ENCODE measurements at places on chromosomes 6 and 20. TPM values are rescaled to one million over a fixed set of nuclear protein-coding genes. Genes with fewer than 3 reads are reported as not detected.

DNA sequence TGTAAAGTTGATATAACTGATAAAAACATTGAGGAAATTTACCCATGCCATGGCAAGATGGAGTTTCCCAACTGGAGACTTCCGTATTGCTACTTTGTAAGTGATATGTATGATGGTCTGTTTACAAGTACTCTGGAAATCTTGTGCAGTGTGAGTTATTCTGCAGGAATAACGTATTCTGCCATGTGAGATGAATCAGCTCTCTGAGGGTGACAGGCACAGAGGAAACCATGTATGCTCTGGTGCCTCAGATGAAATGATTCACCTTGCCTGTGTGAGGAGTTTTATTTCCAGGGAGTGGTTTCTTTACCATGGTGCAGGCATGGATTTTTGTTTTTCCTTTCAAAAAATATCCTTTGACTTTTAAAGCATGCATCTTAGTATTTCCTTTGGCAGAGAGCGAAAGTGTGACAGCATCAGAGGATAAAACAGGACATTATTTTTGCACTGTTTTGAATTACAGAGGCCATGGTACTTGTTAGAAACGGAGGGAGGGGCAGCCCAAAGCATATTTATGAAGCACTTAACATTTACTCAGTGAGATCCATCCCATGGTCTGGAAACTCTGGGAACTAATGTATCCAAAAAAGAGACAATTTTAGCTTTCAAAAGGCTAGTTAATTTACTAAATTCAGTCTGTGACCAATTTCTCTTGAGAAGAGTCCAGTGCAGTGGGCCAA lies 36.0 kb upstream of the MTRF1L start:
- DNase-seq: no peak

The KIZ gene
- 15.7 TPM for total RNA-seq

DNA sequence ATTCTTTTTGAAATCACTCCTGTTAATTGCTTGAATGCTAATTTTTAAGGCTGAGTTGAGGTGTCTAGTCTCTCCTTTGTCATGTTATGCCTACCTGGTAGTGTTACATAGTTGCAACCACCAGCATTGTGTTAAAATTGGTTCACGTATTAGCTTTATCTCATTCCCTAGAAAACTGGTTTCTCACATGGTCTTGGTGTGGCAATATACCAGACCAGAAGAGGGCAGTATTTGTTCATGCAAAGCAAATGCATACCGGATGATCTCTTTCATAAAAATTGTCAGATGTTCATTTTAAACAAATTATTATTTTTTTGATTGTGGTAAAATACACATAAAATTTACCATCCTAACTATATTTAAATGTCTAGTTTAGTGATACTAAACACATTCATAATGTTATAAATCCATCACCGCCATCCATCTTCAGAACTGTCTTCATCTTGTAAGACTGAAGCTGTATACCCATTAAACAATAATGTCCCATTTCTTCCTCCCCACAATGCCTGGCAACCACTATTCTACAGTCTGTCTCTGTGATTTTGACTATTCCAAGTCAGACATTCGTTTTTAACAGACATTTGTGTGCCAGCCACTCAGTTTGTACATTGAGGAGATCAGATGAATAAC lies 92.8 kb downstream of the ATRN start:
- DNase-seq: no peak

DNA sequence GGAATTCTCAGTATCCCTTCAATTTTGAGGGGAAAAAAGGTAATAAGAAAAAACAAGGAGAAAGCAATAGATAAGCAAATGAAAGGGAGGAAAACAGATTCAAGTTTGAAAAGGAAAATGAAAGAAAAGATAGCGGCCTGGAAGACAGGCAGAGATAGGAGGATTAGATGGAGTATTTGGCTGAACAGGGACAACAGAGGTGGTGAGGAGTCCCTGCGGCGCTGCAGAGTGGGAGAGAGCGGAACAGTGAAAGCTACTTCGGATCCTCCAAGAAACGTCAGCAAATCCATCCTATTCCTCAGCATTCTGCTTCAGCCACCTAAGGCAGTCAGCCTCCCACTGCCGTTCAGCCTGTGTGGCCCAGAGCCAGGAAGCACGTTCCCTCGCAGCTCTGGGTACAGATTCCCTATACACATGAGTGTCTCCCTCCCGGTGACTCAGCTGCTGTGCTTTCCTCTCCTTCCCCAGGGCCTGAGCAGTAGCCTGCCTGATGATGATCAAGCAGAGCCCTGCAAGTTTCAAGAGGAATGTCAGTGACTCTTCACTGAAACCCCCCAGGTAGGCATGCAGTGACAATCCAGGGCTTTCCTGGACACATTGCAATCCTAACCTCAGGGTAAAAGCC lies 43.4 kb upstream of the CDYL start:
- no peak for DNase-seq

DNA sequence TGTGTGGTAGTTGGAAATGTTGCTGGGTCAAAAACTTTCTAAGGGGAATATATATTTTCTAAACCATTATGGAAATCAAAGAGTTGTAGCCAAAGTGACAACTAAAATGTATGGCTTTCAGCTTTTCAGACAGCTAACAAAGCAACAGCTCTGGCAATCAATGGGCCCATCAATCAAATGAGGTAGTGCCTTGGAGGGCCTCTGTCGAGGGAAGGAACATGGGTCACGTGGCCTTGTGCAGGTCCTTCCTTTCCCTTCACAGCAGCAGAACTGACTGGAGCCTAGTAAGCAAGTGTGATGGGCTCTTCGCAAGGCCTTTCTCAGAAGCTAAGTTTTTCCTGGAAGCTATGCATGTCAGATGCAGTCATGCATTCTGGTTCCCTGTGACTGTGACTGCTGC lies 17.9 kb downstream of the FAXC start:
- DNase-seq: no peak
